ENCODE measurements at places on chromosomes 16 and 17. TPM values are rescaled to one million over a fixed set of nuclear protein-coding genes. Genes with fewer than 3 reads are reported as not detected.

GRCh38 chr17:7184647-7185046, 5.5 kb upstream of the ASGR1 start:
- peaks cover 3% of the 10 kb centered on the region for H3K36me3 ChIP-seq
- H3K4me3 ChIP-seq: no peak overlapping the region
- H3K27ac ChIP-seq: no peak overlapping the region
- H3K27me3 ChIP-seq: no peaks in the 10 kb centered on the region

- no peak for DNase-seq
- no peak overlapping the region for H3K27ac ChIP-seq
- no peak overlapping the region for H3K4me3 ChIP-seq
- H3K27me3 ChIP-seq: no peaks in the 10 kb centered on the region
These were observed 75.8 kb downstream of the AXIN2 start for GRCh38 chr17:65485388-65486299.

DNA sequence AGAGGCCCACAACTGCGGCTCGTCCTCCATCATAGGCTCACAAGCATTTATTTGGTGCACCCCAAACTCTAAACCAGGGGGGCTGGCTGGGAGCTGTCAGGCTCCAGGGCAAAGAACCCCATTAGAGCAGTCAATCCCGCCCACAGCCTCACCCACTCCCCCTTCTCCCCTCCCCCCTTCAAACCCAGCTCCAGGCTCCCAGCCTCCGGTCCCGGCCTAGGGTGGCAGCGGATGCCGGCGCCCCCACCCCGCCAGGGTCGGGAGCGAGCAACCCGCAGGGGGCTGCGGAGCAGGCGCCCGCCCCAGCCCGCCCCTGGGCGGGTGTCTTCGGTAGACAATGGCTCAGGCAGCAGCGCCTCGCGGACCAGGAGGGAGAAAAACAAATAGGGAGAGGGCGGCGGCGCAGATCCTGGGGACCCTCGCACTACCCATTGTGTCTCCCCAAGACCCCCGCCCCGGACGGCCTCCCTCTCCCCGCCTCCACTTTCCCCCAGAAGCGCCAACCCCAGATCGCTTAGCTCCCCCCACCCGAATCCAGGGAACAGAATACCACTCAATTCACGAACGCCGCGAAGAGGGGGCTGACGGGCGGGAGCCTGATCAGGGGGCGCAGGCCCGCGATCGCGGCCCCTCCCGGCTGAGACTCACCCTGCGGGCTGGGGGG, 572 bp downstream of the FAM171A2 start:
- DNase-seq: no peak
- peak overlapping the region; percentile 43 for H3K27ac ChIP-seq
- peak overlapping the region; percentile 81 for H3K4me3 ChIP-seq
- peaks cover 6% of the 10 kb centered on the region for H3K36me3 ChIP-seq
- peaks cover 39% of the 10 kb centered on the region for H3K4me1 ChIP-seq

DNA sequence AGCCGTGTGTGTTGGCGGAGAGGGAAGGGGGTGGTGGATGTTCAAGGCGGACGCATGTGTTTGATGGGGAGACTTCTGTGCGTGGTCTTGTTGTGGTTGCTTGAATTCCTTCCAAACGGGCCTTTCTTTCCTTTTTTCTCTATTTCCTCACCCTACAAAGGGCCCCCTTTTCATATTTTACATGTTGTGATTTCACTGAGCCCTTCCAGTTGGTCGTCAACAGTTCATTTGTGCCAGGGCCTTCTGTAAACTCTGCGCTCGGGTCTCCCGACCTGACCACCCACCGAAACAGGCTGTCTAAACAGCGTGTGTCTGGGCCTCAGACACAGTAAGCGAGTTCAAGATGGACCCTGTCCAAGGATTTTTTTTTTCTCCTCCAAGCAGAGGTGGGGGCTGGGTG, 228.4 kb downstream of the IRF8 start:
- peaks cover 30% of the 10 kb centered on the region for H3K27me3 ChIP-seq
- DNase-seq: no peak
- H3K4me3 ChIP-seq: no peak overlapping the region
- no peaks in the 10 kb centered on the region for H3K36me3 ChIP-seq
- no peak overlapping the region for H3K27ac ChIP-seq
- H3K4me1 ChIP-seq: peaks cover 1% of the 10 kb centered on the region

DNA sequence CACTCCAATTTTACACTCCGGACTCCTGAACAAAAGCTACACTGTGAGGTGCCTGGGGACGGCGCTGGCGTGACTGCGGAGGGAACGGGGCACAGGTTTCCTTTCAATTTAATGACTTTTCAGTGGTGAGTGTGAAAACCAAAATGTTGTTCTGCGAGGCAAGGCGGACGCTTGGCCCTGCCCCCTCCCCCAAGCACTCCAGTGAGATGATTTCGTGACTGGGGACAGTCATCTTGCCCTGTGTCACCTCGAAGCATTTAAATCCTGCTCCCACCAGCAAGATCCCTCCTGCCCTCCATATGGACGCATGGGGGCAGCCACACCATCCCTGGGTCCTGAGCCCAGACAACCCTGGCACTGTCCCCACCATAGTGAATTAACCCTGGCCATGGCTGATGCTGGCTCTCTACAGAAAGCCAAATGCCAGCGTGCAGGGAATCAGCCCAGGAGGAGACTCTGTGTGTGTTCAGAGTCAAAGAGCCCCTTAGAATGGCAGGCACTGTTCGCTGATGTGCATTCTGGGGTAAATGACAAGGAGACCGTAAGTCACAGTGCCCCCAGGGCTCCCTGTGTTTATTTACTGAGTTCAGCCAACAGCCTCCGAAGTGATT, 41.0 kb downstream of the C16orf95 start:
- no peak for DNase-seq
- peaks cover 25% of the 10 kb centered on the region for H3K4me1 ChIP-seq
- H3K27me3 ChIP-seq: peaks cover 31% of the 10 kb centered on the region
- no peak overlapping the region for H3K27ac ChIP-seq
- no peak overlapping the region for H3K4me3 ChIP-seq
- no peaks in the 10 kb centered on the region for H3K36me3 ChIP-seq

DNA sequence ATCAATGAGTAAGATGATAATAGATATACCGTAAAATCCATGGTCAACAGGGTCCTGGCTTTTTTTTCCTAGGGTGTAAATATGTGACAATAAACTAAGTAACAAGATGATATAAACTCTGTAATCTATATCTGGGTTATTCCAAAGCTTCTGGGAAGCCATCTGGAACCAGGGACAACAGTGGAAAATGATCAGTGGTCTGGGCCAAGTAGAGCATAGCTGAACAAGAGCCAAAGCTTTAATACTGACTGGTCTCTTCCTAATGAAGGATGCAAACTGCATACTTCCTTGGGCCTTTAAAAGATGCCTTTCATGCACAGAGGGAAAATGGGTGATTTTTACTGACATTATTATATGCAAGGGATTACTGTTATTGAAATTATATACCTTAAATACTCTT, 8.9 kb downstream of the CA10 start:
- H3K27ac ChIP-seq: no peak overlapping the region
- H3K36me3 ChIP-seq: no peaks in the 10 kb centered on the region
- no peaks in the 10 kb centered on the region for H3K4me1 ChIP-seq
- peaks cover 26% of the 10 kb centered on the region for H3K27me3 ChIP-seq

The ITPRIPL2 gene
- total RNA-seq: 40.0 TPM

DNA sequence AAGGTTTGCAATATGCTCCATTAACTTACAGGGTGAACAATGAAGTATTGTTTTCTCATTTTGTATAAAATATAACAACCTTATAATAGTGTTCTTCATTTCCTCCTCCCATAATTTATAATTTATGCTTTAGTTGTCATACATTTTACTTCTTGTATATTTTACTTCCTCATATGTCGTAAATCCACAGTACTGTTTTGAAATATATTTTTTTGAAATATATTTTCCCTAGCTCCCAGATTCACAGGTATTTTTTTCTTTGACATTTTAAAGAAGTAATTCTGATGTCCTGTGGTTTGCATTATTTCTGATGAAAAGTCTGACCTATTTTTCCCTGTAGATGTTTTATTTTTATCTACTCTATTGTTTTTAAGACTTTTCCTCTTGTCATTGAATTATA, 52.7 kb downstream of the VMP1 start:
- H3K27me3 ChIP-seq: no peaks in the 10 kb centered on the region
- peaks cover 48% of the 10 kb centered on the region for H3K4me1 ChIP-seq
- no peak for DNase-seq
- H3K36me3 ChIP-seq: peaks cover 22% of the 10 kb centered on the region
- no peak overlapping the region for H3K27ac ChIP-seq

GRCh38 chr17:6474906-6475305, 30.7 kb downstream of the PIMREG start:
- H3K27me3 ChIP-seq: peaks cover 16% of the 10 kb centered on the region
- peaks cover 13% of the 10 kb centered on the region for H3K4me1 ChIP-seq
- no peaks in the 10 kb centered on the region for H3K36me3 ChIP-seq
- H3K27ac ChIP-seq: no peak overlapping the region
- DNase-seq: no peak

DNA sequence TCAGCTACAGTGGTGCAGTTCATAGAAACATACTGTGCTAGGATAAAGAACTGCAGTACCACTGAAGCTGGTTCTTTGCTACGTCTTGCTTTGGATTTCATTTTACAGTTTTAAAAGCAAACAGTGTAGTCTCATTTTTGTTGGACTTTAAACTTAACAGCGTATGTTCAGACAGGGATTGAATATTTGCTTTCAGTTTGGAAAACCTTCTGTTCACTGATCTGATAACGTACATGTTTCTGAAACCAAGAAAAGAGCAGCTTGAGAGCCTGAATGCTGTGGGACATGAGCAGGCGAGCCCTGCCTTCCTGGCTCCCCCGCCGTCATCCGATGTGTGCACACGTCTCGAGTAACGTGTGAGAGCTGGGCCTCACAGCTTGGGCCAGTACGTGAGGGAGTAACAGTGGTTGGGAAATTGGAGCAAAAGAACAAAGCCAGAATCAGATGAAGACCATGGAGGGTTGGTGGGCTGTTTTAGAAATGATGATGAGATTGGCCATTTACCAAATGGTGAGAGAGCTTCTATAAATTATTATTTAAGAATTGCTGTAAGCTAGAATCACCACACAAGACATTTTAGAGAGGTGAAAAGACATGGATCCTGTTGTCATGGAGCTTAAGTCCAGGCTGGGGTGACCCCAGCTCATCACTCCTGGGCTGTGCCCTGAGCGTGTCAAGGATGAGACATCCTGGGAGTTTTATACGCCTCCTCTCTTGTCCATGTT, 20.8 kb upstream of the CLEC18C start:
- no peak overlapping the region for H3K27ac ChIP-seq
- no peaks in the 10 kb centered on the region for H3K27me3 ChIP-seq
- H3K4me1 ChIP-seq: no peaks in the 10 kb centered on the region

GRCh38 chr16:6573577-6573976, 759.1 kb upstream of the RBFOX1 start:
- peaks cover 22% of the 10 kb centered on the region for H3K27me3 ChIP-seq
- no peak overlapping the region for H3K4me3 ChIP-seq
- H3K4me1 ChIP-seq: peaks cover 2% of the 10 kb centered on the region
- H3K36me3 ChIP-seq: no peaks in the 10 kb centered on the region

DNA sequence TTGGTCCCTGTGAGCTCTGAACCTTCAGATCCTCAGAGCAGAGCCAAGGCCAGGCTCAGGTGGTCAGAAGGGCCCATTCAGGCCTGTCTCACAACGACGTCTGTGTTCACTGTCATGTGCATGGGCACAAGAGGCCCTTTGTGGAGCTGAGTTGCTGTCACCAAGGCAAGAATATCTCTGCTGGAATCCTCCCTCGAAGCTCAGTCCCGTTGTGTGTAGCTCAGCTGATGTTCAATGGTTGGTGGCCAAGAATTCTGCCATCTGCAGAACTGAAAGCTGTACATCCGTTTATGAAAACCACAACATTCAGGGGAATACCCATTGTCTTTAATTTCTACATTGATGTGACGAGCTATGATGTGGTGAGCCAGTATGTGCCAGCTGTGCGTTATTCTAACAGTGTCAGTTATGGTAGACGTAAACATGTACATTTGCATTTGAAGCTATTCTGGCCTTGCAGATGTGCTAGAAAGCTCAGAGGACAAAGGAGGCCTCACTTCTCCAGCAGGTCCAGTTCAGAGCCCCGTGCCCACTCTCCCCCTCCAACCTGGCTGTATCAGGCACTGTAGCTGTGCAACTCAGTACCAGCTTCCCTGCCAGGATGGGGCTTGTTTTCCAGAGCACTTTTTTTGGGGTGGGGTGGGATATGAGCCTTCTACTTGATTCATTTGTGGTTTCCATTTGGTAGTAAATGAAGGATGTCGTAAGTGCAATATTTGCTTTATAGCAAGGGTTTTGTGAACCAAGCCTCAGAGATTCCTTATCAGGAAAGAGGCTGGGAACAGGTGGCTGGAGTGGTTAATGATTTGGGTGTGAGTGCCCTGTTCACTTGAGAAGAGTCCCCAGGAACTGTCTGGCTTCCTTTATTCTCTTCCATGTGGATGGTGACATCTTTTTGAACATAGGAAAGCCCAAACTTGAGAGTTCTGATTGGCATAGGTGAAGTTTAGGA, 56.1 kb downstream of the B9D1 start:
- peaks cover 5% of the 10 kb centered on the region for H3K36me3 ChIP-seq
- DNase-seq: no peak
- H3K27me3 ChIP-seq: no peaks in the 10 kb centered on the region
- no peak overlapping the region for H3K27ac ChIP-seq

The CES5A gene
- not detected for total RNA-seq

The SLC12A3 gene
- not detected for total RNA-seq

Measured in mesothelial cell of epicardium (in vitro differentiated cells).